ENCODE measurements at places on chromosomes 6 and 20. TPM values are rescaled to one million over a fixed set of nuclear protein-coding genes. Genes with fewer than 3 reads are reported as not detected.
A peak's percentile ranks its signal among the peaks of the same experiment; 100 is the strongest.

- no peak for DNase-seq
Observed at GRCh38 chr20:15310361-15310760, 972.9 kb upstream of the FLRT3 start.

Gene TBX18
- 9.1 TPM for total RNA-seq

GRCh38 chr6:125587666-125588632, 161.5 kb upstream of the HEY2 start:
- DNase-seq = no peak

Gene ADGRG6
- 2.5 TPM for total RNA-seq

Gene TSHZ2
- total RNA-seq = not detected

Gene LAMP5
- total RNA-seq = 2.9 TPM

- DNase-seq = no peak
Observed at GRCh38 chr6:65229825-65230224, 477.2 kb downstream of the EYS start.

Gene HLA-DOB
- total RNA-seq = 0.56 TPM

Gene HLA-DQA1
- total RNA-seq = not detected

- no peak for DNase-seq
Observed at GRCh38 chr6:57021086-57021720, 25.3 kb upstream of the KIAA1586 start.

Gene C20orf204
- total RNA-seq = 0.97 TPM

- no peak for DNase-seq
Observed at GRCh38 chr6:5086294-5086890, 1.3 kb downstream of the PPP1R3G start.

DNA sequence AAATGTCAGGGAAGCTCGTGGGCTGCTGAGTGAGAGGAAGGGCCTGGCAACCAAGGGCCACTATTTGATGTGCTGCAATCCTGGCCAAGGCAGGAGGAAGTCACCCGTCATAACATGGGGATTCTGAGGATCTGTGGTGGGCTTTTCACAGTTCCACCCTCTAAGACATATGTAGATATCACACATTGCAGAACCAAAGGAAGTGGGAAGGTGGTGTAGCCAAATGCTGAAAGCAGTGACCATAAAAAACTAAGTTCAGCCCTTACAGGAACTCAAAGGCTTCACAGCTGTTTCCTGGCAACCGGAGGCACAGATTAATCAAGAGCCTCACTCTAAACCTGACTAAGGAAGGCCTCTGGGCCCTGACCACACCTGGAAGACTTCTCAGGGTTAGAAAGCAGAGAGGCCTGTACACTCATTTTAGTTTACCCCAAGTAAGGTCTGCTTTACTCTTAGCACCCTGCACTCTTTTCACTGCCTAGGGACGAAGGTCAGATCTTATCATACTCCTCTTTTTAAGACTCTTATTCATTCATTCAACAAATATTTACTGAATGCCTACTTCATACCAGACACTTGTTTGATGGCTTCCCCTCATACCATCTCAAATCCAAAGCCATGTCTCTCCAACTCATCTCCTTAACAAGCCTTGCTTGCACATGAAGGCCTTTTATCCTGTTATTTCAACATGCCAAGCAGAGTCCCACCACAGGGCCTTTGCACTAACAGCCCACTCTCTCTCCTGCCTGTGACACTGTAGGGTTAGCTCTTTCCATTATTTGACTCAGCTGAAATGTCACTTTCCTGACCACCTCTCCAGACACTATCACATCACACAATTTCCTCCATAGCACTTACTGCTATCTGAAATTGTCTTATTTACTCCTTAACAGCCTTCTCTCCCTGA, 2.6 kb downstream of the UBE2V1 start:
- DNase-seq = no peak

- DNase-seq = no peak
Observed at GRCh38 chr6:143298071-143298470, 152.4 kb downstream of the ADAT2 start.

Gene PHACTR2
- total RNA-seq = 110 TPM

GRCh38 chr6:168087436-168088160, 8.6 kb upstream of the FRMD1 start:
- DNase-seq = peak; percentile 75

Gene DEFB132
- total RNA-seq = not detected

DNA sequence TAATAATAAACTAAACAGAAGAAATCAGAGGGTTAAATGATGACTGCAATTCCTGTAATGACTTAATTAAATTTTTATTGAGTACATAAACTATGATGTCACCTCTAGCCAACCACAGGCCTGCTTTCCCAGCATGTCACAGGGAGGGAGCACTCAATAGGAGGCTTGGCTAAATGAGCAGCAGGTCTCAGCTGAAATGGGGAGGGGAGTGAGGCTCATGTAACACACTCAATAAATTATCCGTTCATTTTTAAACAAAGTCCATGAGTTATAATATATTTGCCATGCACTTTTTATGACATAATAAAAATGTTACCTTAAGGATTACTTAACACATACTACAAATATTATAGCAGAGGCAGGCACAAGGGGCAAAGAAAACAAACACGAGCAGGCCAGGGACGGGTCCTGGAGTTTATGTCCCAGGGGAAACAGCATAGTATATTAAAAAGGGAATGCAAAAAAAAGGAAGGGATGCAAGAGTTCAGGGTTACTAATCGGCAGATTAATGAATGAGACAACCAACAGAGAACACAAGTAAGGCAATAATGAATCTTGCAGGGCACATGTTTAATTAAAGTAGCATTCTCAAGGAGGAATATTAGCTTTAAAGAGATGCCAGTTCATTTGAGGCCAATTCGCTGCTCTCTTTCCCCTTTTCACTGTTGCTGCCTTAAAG, 27.1 kb upstream of the FAM83C start:
- no peak for DNase-seq

Gene EYA2
- 0.32 TPM for total RNA-seq

Gene KHDC1L
- total RNA-seq = not detected

GRCh38 chr6:79543886-79544285, 6.7 kb upstream of the LCA5 start:
- DNase-seq = no peak

DNA sequence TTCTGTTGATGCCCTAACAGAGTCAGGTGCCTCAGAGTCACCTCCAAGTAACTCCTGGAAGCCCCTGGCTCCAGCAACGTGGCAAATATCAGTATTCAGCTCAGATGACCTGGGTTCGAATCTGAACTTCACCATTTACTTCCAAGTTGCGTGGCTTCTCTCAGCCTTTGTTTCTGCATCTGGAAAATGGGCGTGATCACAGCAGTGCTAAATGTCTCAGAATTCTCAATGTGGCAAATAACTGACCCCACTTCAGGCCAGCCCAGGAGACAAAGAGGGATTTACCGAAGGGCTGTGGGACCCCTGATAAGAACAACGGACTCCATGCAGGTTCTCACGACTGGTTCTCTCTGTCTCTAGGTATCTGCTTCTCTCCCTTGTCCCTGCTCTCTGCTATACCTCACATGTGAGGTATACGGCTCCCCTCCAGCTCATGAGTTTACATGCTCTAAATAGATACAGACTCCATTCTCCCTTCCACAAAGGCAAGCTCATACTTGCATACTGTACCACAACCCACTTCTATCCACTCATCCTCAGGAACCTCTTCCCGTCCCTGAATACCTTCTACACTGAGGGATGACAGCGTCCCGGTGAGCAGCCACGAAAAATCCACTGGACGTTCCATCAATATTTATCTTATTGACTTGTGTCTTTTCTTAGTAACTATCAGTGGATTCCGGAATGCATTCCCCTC, 84.1 kb downstream of the SNX5 start:
- no peak for DNase-seq

Gene RBPJL
- not detected for total RNA-seq

- DNase-seq = no peak
Observed at GRCh38 chr6:154885214-154885613, 109.9 kb upstream of the TIAM2 start.

- no peak for DNase-seq
Observed at GRCh38 chr6:167779993-167780655, 46.6 kb upstream of the AFDN start.

Gene TRIM10
- total RNA-seq = not detected

- DNase-seq = no peak
Observed at GRCh38 chr6:39056191-39056590, 7.6 kb downstream of the GLP1R start.

Gene RAET1E
- not detected for total RNA-seq

GRCh38 chr6:21593412-21593926, at the start of gene SOX4:
Gene SOX4 (plus strand): TSS chr6:21593751. CDS start chr6:21594535, 784 bp downstream.
- DNase-seq = no peak

Gene MUCL3
- total RNA-seq = not detected

- no peak for DNase-seq
Observed at GRCh38 chr6:150491131-150491810, 108.4 kb upstream of the PLEKHG1 start.

GRCh38 chr6:29552512-29553051, 7.0 kb downstream of the UBD start:
- no peak for DNase-seq

Gene HRH3
- not detected for total RNA-seq

Gene POU5F1
- not detected for total RNA-seq

GRCh38 chr6:52285177-52286068, 881 bp upstream of the MCM3 start:
- no peak for DNase-seq

Gene COL11A2
- 10.0 TPM for total RNA-seq

DNA sequence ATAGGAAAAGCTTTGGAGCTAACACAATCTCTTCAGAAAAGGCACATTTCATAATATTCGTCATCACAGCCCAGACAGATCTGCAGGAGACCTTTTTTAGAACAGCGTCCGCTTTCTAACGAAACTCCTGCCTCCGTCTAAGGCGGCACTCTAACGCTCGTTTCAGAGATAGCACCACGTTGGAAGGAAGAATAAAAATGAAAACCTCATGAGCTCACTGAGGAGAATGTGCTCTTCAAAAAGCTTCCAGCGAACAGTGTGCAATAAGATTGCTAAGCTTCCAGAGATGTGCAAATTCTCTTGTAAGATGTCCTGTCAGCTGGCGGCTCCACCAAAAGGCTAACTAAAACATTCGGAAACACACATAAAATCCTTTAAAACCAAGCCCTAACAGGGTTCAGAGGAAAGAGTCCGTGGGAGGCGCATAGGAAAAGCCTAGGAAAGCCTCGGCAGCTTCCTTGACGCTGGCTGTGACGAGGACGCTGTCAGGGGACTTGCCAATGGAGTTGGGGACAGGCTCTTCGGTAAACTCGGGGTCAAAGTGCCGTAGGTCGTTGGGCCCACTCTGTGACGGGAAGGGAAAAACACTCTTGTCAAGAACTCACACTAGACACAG, 117.6 kb upstream of the SLC2A12 start:
- no peak for DNase-seq

Gene NRM
- total RNA-seq = 18.6 TPM

GRCh38 chr6:2744209-2744771, 6.4 kb downstream of the MYLK4 start:
- no peak for DNase-seq

- no peak for DNase-seq
Observed at GRCh38 chr6:38646166-38646878, 6.6 kb upstream of the BTBD9 start.

GRCh38 chr6:56850626-56851025, 104.3 kb upstream of the BEND6 start:
- no peak for DNase-seq

- DNase-seq = no peak
Observed at GRCh38 chr6:109978174-109979032, at the start of gene GPR6. Gene GPR6 (plus strand): TSS chr6:109978311. CDS start chr6:109979113, 802 bp downstream.

Gene NT5E
- 43.1 TPM for total RNA-seq
